MCF 10A (cell line): ENCODE measurements at places on chromosomes 16 and 17.

- peak; percentile 55 for DNase-seq
- H3K36me3 ChIP-seq = peaks cover 5% of the 10 kb centered on the region
- H3K4me3 ChIP-seq = no peak overlapping the region
- no peak overlapping the region for H3K27ac ChIP-seq
Measured at GRCh38 chr16:78184238-78185183, 85.1 kb downstream of the WWOX start.

- DNase-seq = peak; percentile 43
- no peaks in the 10 kb centered on the region for H3K36me3 ChIP-seq
- no peak overlapping the region for H3K27ac ChIP-seq
- no peak overlapping the region for H3K4me3 ChIP-seq
Measured at GRCh38 chr17:17420561-17421269, 56.1 kb upstream of the MED9 start.

GRCh38 chr17:28141773-28142172, 99.3 kb downstream of the NLK start:
- H3K4me3 ChIP-seq = no peak overlapping the region
- H3K4me1 ChIP-seq = peaks cover 4% of the 10 kb centered on the region
- H3K36me3 ChIP-seq = peaks cover 23% of the 10 kb centered on the region
- H3K27ac ChIP-seq = no peak overlapping the region
- no peaks in the 10 kb centered on the region for H3K27me3 ChIP-seq

GRCh38 chr17:45705123-45706009, 78.8 kb upstream of the CRHR1 start:
- H3K4me3 ChIP-seq = no peak overlapping the region
- H3K27me3 ChIP-seq = no peaks in the 10 kb centered on the region
- peaks cover 26% of the 10 kb centered on the region for H3K4me1 ChIP-seq
- no peak overlapping the region for H3K27ac ChIP-seq
- DNase-seq = peak; percentile 95

DNA sequence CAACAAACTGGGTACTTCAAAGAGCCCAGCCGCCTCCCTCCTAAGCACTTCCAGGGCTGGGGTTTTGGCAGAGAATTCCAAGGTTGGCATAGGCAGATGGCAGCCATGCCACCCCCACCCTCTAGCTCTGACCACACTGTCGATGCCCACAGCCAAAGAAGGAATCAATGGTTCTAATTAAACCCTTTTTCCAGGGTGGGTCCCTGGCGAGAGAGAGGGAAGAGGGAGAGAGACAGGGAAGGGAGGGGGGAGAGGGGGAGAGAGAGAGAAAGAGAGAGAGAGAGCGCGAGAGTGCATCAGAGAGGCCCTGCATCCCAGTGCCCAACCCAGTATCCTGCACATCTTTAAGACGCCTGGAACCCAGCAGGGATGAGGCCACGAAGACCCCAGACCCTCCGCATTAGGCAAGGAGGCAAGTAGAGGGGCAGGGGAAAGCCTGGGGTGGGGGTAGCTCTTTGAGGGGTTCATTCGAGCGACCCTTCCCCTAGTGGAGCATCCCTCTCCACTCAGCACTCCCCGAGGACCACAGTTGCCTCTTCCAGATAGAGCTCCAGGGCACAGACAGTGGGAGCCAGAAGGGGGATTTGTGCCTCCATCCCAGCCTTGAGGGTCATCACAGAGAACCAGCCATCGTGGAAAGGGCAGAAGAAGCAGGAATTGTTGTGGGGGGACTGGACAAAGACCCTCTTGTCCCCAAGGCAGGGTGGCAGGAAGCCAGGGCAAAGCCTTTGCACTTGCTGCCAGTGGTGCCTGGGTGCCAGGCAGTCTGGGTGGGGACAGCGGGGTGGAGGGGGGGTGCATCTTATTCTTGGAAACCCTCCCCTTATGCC, 2.6 kb downstream of the SRCIN1 start:
- H3K4me1 ChIP-seq = no peaks in the 10 kb centered on the region
- H3K4me3 ChIP-seq = no peak overlapping the region
- no peak for DNase-seq

GRCh38 chr17:42517516-42517915, 18.5 kb upstream of the NAGLU start:
- H3K4me3 ChIP-seq = no peak overlapping the region
- peaks cover 18% of the 10 kb centered on the region for H3K36me3 ChIP-seq
- peaks cover 46% of the 10 kb centered on the region for H3K4me1 ChIP-seq

- no peaks in the 10 kb centered on the region for H3K36me3 ChIP-seq
- no peak overlapping the region for H3K27ac ChIP-seq
- H3K4me1 ChIP-seq = no peaks in the 10 kb centered on the region
- no peaks in the 10 kb centered on the region for H3K27me3 ChIP-seq
Measured at GRCh38 chr17:78605429-78605828, 28.2 kb upstream of the DNAH17 start.

DNA sequence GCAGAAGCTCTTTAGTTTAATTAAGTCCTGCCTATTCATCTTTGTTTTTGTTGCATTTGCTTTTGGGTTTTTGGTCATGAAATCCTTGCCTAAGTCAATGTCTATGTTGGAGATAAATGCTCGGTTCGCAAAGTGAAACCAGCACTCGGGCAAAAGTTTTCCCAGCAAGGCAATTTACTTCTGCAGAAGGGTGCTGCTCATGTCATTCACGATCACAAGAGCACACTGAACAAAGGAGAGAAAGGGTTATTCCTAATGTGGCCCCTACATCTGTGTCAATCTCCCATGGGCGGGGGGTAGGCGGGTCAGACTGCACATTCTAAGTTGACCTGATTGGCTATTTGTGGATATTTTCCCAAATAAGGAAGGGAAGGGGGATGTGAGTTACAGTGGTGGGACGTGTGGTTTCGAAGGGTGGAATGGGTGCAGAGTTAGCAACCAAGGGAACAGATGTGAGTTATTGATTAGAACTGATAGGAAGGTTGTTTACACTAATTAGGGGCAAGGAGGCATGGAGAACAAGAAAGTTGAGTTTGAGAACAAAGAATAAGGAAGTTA, 23.0 kb downstream of the ATF7IP2 start:
- DNase-seq = peak; percentile 8
- no peak overlapping the region for H3K4me3 ChIP-seq
- H3K27ac ChIP-seq = no peak overlapping the region
- H3K27me3 ChIP-seq = no peaks in the 10 kb centered on the region

DNA sequence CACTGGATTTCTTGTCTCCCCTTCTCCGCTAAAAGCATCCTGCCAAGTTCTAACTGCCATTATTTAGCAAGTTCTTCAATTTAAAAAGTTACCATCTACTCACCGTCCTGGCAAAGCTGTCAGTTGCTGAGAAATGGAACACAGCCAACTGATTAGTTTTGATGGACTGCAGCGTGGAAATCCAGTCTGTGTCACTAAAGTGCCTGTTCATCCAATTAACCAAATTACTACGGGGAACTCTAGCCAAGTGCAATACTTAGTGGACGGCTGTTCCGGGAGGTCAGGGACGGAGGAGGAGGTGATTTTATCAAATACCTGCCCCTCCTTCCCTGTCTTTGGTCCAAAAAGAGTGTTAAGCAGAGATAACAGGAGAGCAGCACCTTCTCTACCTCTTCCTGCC, 260.7 kb downstream of the MAF start:
- peaks cover 17% of the 10 kb centered on the region for H3K27me3 ChIP-seq
- no peak overlapping the region for H3K4me3 ChIP-seq
- no peaks in the 10 kb centered on the region for H3K4me1 ChIP-seq

DNA sequence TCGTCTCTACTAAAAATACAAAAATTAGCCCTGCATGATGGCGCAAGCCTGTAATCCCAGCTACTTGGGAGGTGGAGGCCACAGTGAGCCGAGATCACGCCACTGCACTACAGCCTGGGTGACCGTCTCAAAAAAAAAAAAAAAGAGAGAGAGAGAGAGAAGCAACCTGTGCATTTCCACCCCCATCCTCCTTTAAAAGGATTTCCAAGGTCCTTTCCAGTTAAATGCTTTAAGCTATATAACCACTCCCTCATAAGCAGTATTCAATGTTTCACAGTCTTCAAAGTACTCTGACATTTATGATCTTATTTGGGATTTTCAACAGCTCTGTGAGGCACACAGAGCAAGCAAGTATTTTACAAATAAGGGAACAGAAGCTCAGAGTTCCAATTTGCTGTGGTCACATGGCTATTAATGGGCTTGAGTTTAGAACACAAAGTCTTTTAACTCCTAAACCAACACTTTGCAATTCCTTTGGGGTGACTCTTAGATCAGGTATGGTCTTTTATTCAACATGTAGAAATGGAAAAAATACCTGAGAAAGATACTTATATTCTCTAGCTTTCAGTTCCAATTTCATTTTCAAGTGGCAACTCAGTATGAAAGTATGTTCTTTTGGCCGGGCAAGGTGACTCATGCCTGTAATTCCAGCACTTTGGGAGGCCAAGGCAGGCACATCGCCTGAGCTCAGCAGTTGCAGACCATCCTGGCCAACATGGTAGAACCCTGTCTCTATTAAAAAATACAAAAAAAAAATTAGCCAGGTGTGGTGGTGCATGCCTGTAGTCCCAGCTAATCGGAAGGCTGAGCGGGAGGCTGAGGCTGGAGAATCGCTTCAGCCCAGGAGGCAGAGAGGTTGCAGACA, 31.3 kb downstream of the SPOP start:
- H3K36me3 ChIP-seq = peaks cover 5% of the 10 kb centered on the region
- H3K27me3 ChIP-seq = no peaks in the 10 kb centered on the region
- peak overlapping the region; percentile 84 for H3K27ac ChIP-seq
- H3K4me1 ChIP-seq = peaks cover 23% of the 10 kb centered on the region

- DNase-seq = no peak
- no peak overlapping the region for H3K4me3 ChIP-seq
- no peak overlapping the region for H3K27ac ChIP-seq
Measured at GRCh38 chr17:72743037-72743467, 349.4 kb downstream of the SLC39A11 start.

- H3K4me3 ChIP-seq = peak overlapping the region; percentile 41
- H3K27ac ChIP-seq = peak overlapping the region; percentile 67
- H3K4me1 ChIP-seq = peaks cover 45% of the 10 kb centered on the region
- no peaks in the 10 kb centered on the region for H3K27me3 ChIP-seq
Measured at GRCh38 chr17:57874434-57875289, 24.8 kb upstream of the MRPS23 start.

- peak overlapping the region; percentile 50 for H3K4me3 ChIP-seq
- H3K4me1 ChIP-seq = peaks cover 33% of the 10 kb centered on the region
- DNase-seq = peak; percentile 49
Measured at GRCh38 chr17:15966879-15967248, 21.9 kb downstream of the ADORA2B start.

- H3K4me3 ChIP-seq = no peak within 1 kb of the TSS
- H3K4me1 ChIP-seq = peaks cover 36% of the 10 kb centered on the region
- peaks cover 8% of the 10 kb centered on the region for H3K36me3 ChIP-seq
- peak within 1 kb of the TSS; percentile 69 for H3K27ac ChIP-seq
- H3K27me3 ChIP-seq = no peaks in the 10 kb centered on the region
- no peak for DNase-seq
Measured at GRCh38 chr16:66925322-66925840, at the start of gene RRAD. Gene RRAD, minus strand, starts transcription at chr16:66925535. Its CDS starts 356 bp downstream, at chr16:66925179.

DNA sequence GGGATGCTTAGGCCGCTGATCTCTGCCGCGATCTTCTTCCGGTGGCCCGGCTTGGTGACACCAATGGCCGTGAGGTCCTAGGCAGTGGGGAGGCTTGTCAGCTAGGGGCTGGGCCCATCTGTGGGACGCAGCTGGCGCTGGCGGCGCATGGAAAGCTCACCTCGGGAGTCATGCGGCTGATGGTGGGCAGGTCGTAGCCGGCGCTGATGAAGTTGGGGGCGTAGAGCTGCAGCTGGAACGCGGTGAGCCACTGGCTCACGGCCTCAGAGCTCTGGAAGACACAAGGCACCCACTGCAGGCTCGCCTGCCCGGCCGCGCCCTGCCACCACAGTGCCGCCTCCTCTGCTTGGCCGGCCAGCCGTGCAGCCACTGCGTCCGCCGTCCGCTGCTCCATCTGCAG, 12.7 kb downstream of the CASKIN1 start:
- H3K27ac ChIP-seq = no peak overlapping the region
- DNase-seq = no peak
- H3K4me3 ChIP-seq = no peak overlapping the region
- H3K4me1 ChIP-seq = peaks cover 5% of the 10 kb centered on the region
- no peaks in the 10 kb centered on the region for H3K27me3 ChIP-seq

DNA sequence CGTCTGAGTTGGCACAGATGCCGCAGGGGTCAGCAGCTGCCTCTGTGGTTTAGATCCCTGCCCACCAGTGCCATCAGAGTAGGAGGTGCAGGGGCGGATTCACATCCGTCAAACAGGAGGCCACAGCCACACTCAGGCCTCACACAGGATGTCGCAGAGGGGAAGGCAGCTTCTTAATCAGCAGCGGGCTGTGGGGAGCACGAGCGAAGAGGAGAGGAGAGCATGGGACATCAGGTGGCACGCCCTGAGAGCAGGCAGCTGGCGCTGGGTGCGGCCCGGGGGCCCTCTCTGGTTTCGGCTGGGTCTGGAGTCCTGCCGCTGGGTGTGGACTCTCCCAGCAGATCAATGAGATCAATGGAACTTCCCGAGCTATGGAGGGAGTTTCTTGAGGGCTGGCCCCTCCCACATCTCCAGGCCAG, 9.6 kb downstream of the LLGL2 start:
- H3K36me3 ChIP-seq = no peaks in the 10 kb centered on the region
- H3K4me1 ChIP-seq = peaks cover 11% of the 10 kb centered on the region

GRCh38 chr16:7640334-7640733, 307.7 kb downstream of the RBFOX1 start:
- DNase-seq = no peak
- no peaks in the 10 kb centered on the region for H3K27me3 ChIP-seq
- no peak overlapping the region for H3K27ac ChIP-seq
- H3K36me3 ChIP-seq = peaks cover 6% of the 10 kb centered on the region

GRCh38 chr16:11700264-11701029, 32.2 kb downstream of the SNN start:
- no peaks in the 10 kb centered on the region for H3K27me3 ChIP-seq
- DNase-seq = peak; percentile 49
- peak overlapping the region; percentile 49 for H3K27ac ChIP-seq
- peaks cover 6% of the 10 kb centered on the region for H3K4me1 ChIP-seq

DNA sequence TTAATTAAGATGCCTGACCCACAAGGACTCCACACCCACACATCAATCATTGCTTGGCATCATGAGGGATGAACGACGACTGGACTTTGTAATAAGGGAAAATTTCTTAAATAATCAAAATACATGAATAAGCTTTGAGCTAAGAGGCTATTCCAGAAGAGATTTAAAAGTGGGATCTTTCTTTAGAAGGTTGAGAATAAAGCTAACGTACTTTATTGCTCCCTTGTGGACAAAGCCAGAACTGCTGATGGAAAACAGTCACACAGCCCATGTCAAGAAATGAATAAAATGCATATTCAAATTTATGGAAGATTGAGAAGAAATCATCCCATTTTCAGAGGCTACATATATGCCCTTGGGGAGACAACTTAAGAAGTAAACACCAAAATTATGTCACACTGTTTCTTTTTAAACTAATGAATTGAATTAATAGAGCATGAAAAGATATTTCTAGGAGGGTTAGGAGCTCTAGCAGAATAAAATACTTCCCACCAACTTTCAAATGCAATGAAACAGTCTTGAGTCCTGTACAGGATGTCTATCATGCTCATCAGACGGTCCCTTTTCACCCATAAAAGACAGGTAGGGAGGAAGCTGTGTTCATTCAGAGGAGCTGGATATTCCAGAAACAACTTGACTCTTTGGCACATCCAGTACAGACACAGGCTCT, 60.2 kb upstream of the PHOSPHO1 start:
- H3K36me3 ChIP-seq = peaks cover 20% of the 10 kb centered on the region
- no peak overlapping the region for H3K4me3 ChIP-seq
- peak; percentile 47 for DNase-seq
- H3K27me3 ChIP-seq = no peaks in the 10 kb centered on the region

- peaks cover 13% of the 10 kb centered on the region for H3K27me3 ChIP-seq
Measured at GRCh38 chr17:80119271-80119791, 17.9 kb downstream of the GAA start.
